ENCODE measurements at places on chromosomes 11 and 22.

DNA sequence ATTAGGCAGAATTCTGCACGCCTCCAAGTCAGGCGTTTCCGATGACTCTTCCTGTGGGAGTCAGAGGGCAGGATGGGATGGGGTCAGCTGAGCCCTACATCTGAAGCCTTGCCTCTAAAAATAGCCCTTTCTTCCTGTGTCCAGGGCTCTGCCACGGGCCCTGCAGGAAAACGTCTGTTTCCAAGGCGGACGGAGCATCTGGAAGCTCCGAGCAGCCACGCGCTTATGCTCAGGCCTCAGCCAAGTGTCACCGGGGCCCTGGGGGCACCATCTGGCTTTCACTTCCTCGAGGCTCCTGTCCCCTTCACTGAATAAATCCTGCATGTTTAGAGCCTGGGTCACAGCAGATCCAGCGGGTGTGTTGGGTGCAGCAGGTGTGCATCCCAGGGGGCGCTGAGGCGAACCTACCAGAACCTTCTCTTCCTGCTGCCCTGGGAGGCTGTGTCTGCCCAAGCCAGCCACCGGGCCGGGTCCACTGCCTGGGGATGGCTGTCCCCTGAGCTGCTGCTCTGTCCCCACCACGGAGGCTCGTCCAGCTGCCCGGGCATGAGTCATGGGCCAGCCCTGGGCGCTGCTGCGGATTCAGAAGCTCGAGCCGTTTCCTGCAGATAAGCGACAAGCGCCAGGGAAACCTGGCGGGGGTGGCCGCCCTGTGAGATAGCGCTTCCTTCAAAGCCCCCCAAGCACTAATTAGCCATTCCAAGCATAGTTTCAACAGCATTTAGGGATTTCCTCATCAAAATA is 32.0 kb upstream of the LINC01488 start:
- no peak for DNase-seq

DNA sequence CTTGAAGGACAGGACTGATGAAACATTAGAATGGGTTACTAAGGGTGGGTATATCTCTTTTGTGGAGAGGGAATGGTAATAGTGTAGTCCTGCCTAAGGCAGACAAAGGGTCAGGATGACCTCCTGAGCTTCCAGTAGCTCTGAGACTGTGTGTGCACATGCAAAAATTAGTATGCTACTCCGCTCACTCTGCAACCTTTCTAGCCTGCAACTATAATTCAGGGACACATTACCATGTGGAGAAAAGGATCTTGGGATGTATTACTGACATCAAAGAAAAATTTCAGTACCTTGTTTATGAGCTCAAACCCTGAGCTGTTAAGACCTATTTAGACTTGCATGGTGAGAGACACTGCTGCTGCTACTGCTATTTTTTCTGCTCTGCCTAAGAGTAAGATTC is 25.4 kb downstream of the LARGE2 start:
- DNase-seq: no peak

- peak; percentile 96 for DNase-seq
These were observed 12.7 kb downstream of the GTPBP1 start for GRCh38 chr22:38718414-38718813.

GRCh38 chr11:120302001-120302805 is 22.9 kb upstream of the TLCD5 start:
- no peak for DNase-seq

DNA sequence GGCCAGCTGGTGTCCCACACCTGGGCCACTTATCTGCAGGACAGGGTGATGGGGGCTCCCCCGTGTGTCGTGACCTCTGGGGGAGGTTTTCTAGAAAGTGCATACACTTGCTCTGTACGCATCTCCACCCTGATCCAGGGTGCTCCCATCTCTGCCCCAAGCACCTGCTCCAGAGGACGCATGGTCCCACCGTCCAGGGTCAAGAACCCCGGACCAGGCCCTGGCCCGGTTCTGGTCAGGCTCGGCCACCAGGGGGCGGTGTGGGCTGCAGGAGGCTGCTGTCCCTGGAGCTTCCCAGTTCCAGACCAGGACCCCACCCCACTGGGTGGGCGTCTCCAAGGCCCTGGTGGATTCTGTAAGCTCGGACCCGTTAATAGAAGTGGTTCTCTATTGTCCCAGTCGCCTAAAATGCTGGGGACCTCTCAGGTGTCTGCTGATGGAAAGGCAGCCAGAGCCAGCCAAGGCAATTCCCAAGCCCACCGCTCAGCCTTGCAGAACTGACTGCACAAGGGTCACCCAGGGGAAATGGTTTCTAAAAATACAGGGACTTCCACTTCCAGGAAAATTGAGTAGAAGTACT is 34.7 kb upstream of the SEPTIN5 start:
- peak; percentile 45 for DNase-seq

GRCh38 chr22:20647586-20648305 is 126.2 kb upstream of the SERPIND1 start:
- no peak for DNase-seq

- peak; percentile 45 for DNase-seq
These were observed 8.6 kb downstream of the THYN1 start for GRCh38 chr11:134244593-134244992.

- no peak for DNase-seq
These were observed 11.3 kb downstream of the MCAT start for GRCh38 chr22:43131773-43132501.

- DNase-seq: peak; percentile 19
These were observed 47.1 kb upstream of the CTSC start for GRCh38 chr11:88384669-88385005.

DNA sequence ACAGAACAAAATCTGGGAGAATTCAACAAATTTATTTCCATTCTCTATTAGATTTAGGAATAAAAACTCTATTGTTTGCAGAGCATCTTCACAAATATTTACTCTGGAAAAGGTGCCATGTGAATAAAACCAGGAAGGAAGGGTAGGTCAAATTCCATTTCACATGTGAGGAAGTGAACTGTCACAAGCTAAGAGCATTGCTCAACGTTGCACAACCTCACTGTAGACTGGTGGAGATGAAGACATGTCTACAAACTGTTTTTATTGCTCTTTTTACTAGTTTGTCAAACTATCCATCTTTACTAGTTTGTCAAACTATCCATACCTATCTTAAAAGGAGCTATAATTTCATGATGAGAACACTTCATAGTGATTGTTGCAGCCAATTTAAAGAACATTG is 236.4 kb downstream of the CNTN5 start:
- no peak for DNase-seq

DNA sequence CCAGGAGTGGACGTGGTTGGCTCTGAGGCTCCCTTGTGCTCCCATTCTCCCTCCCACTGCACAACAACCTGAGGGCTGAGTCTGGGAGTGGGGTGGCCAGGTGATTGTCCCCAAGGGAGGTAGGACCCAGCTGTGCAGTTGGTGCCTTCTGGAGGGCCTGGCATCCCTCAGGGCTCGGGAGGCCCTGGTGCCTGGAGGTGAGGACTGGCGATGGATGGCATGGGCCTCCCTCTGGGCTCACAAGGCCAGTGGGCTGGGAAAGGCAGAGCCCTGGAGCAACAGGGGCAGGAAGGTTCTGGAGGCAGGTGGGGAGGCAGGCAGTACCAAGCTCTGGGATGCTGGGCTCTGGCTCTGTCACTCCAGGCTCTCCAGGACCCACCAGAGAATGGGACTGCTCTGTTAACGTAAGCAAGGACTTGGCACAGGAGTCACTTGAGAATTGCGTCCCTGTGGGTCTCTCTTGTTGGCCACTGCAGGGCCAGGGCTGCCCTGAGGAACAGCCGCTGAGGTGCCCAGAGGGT is 114.2 kb downstream of the KCNQ1OT1 start:
- DNase-seq: no peak

DNA sequence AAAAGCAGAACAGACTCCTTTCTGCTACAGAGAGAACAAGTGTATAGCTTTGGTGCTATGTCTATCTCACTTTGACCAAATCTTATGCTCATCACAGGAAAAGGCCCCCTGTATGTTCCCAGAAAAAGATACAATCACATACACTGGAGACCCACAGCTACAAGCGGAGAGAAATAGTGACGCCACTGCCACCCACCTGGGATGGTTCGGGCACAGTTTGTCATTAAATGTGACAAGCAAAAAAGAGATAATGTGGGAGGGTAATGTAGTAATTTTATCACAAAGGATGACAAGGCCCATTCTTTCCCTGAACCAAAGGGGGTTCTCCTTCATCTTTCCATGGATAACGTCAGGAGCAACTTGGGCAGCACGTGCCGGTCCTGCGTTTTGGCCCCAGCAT is 32.0 kb downstream of the THOC5 start:
- no peak for DNase-seq

All from GM23248 (cell line).